ENCODE measurements at places on chromosomes 11 and 22.
A peak's percentile ranks its signal among the peaks of the same experiment; 100 is the strongest.

GRCh38 chr11:64624883-64625481 lies 34.0 kb downstream of the SLC22A12 start:
- no peak for DNase-seq

DNA sequence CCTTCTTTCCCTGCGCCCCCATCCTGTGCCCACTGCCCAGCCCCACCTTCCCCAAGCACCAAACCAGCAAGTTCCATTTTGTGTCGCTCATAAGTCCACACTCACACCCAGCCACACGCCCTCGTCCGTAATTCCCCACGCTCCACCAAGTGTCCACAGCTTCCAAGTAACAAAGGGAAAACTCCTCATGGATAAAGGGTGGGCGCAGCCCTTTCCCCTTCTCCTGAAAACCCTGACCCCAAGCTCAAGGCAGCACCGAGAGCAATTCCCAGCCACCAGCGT lies 458 bp downstream of the FXYD6 start:
- no peak for DNase-seq

DNA sequence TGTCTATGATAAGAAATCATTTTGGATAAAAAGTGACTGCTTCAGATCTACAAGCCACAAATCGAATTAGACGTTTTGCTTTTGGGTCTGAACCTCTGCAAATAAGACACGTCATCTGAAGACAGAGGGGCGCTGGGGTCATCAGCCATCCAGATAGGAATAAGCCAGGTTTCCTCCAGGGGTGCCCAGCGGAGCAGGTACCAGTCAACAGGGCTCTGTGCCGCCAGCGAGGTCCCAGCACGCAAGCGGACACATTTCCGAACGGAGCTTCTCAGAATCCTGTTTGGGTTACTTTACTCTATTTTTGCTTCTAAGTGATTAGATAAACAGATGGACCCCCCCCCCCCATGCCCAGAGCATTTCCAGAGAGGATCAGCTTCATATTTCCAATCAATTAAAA lies 873.8 kb downstream of the BRD1 start:
- no peak for DNase-seq

- DNase-seq, result no peak
Observed at GRCh38 chr22:44407987-44408828, 89.8 kb downstream of the RTL6 start.

GRCh38 chr11:59380263-59381059 lies 21.8 kb downstream of the OR5AN1 start:
- no peak for DNase-seq

DNA sequence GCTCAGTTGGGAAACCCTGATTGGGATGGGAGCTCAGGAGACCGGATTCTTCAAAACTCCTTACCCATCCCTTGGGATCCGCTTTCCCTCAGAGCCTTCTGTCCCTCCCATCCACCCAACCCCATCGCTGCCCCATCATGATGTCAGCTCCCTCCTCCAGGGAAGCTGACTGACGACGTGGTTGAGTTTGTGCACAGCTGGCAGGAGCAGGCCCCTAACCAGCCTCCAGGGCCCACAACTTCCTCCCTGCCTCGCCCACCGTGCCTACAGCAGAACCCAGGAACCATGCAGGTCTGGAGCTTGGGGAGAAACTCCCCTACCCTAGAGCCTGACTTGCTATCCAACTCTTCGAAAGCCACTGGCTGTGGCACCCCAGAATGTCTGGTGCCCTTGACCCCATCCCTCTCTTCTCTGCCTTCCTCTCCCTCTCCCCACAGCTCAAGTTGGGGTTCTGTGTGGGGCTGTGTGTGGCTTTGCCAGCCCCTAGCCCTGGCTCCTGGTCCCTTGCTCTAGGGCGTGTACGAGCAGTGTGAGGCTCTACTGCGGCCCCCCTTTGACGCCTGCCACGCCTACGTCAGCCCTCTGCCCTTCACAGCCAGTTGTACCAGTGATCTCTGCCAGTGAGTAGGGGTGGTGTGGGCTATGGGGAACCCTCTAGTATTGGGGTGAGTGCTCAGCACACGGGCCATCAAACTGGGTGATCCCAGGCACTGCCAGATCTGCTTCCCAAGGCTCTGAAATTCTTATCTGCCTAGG lies 11.1 kb downstream of the OTOG start:
- no peak for DNase-seq

GRCh38 chr22:37419969-37420685 lies 7.2 kb downstream of the ELFN2 start:
- no peak for DNase-seq

GRCh38 chr11:10857459-10857708 lies 469 bp downstream of the ZBED5 start:
- no peak for DNase-seq

DNA sequence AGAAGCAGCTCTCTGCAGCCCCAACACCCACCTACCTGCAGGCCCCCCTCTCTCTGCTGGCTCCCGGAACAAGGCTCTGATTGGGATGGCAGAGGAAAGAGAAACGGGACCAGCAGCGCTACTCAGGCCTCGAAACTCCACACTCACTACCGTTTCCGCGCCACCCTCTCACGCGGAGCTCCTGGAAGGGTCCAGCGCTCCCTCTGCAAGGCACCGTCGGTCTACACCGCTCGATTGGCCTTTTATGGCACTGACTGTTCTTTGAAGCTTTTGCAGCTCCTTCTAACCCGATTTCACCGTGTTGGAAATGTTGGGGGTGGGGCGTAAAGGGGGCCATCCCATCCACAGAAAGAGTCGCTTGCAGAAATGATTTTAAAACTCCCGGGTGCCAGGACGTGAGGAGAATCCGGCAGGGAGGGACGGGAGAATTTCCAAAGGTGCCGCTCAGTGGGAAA lies 323 bp upstream of the PANX1 start:
- DNase-seq, result no peak

GRCh38 chr11:22244986-22245592 lies 52.2 kb downstream of the ANO5 start:
- no peak for DNase-seq

GRCh38 chr11:1303126-1303821 lies 6.2 kb downstream of the TOLLIP start:
- no peak for DNase-seq

- DNase-seq, result no peak
Observed at GRCh38 chr11:119051440-119052162, 5.4 kb downstream of the HYOU1 start.

GRCh38 chr11:62410972-62411371 lies 7.9 kb upstream of the SCGB1A1 start:
- no peak for DNase-seq

DNA sequence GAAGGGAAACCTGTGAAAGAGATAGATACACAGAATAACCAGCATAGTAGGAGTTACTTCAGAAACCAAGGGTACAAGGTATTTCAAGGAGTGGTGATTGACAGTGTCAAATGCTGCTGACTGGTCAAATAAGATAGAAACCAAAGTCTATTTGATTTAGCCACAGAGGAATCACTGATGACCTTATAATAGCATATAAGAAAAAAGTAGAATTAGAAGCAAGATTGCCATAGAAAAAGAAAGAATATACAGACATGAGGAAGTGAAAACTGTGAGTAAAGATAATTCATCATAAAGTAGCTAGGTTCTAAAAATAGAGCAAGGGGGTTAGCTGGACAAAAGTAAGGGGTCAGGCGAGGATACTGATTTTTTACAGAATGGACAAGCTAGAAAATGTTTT lies 14.2 kb downstream of the ZBTB44 start:
- DNase-seq, result no peak

- DNase-seq, result no peak
Observed at GRCh38 chr22:24436553-24436952, 9.2 kb downstream of the ADORA2A start.

DNA sequence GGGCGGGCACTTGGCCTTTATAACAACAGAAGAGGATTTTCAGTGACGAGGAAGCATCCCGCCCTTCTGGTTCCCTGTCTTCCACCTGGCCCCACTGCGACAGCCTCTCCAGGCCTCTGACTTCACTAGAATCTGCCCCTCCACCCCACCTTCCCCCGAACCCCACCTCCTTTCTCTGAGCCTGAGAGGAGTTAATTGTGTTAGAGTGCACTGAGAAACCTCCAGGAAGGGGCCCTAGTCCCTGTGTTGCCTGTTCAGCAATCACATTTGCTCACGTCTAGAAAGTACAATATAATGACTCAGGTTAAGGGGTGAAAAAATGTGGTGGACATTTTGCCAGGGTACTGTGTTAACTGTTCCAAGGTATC lies 38.8 kb downstream of the PTPRJ start:
- no peak for DNase-seq

- no peak for DNase-seq
Observed at GRCh38 chr11:110428956-110429730, 605 bp upstream of the FDX1 start.

DNA sequence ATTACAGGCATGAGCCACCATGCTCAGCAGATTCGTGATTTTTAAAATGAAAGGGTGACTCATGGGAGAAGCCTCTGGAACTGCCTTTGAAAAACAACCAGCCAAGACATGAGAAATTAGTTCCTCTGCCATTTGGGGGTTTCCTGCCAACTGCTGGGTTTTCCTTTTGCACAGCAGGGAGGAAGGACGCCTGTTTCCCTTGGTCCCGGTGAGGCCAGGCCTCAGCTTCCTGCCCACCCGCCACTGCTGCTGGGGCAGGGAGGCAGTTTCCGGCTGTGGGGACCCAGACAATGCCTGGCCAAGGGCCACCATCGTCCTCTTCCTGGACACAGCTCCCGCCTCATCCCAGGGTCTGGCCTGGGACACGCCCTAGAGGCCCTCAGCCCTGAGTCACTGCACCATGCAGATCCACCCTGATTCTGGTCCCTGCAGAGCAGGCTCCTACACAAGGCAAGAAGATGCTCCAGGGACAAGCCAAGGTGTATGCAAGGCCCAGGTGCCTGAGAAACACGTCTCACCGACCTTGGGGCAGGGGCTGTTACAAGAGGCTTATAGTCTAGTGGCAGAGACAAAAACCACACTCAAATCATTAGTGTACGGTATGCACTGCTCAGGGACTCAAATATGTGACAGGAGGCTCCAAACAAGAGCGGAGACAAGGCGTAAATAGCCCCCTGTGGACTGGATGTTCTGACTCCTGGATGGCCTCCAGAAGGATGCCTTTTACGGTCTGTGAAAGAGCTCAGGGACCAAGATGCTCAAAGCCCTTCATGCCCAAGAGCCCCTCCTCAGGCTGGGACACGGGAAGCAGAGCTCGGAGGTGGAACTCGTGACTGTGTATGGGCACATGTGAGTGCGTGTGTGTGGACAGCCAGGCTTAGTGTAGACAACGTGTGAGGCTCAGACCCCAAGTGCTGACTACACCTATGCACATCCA lies 10.0 kb downstream of the PPM1F start:
- DNase-seq, result peak; percentile 86

DNA sequence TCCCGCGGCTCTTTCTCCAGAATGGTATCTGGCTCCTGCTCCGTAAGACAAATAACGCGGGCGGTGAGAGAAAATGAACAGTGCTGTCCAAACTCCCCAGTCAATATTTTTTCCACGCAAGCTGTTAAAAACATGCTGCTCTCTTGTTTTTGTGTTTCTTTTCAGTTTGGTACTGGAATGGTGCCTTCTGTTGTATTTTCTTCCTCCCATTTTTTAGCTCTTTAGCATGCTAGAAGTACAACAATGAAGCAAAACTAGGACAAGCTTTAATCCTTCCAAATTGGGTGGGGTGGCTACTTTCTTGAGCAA lies 599 bp upstream of the PPP2R1B start:
- no peak for DNase-seq

DNA sequence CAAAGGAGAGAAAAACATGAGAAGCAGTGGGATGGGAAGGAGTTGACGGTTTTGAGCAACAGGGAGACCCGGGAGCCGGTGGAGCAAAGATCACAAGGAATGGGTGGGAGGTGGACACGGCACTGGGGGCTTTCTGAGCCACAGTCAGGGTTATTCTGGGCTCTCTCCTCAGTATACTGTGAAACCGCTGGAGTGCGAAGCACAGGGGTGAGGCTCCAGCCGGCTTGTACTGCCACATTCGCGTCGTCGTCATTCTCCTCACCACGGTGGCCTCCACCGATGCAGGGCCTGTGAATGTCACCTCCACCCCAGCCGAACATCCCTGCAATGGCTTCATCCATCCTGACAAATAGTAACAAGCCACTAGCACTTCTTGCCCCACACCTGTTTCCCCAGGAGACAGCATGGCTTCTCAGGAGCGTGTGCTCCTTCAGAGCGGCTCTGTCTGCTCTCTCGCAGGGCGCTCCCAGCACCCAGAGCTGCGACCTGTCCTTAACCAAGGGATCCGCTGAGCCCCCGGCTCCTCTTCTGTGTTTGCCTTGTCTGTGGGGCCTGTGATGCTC lies 1165.3 kb downstream of the TBC1D22A start:
- no peak for DNase-seq

DNA sequence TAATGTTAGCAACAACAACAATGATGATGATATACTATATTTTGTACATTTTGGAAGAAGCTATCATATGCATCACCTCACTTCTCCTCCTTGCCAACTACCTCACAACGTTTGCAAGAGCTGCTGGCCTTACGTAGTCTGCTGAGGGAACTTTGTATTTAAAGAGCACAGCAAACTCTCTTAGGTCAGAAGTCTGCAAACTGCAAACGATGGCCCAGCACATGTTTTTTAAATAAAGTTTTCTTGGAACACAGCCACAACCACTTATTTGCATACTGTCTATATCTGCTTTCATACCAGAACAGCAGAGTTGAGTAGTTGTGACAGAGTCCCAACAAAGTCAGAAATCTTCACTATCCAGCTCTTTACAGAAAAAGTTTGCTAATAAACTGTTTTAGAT lies 261.7 kb downstream of the TENM4 start:
- peak; percentile 7 for DNase-seq

- peak; percentile 2 for DNase-seq
Observed at GRCh38 chr11:4539603-4540219, 5.3 kb upstream of the OR52M1 start.

GRCh38 chr11:14073849-14074476 lies 111.4 kb downstream of the SPON1 start:
- DNase-seq, result no peak

GRCh38 chr11:33723238-33723881 lies 12.9 kb downstream of the CD59 start:
- DNase-seq, result peak; percentile 74

GRCh38 chr11:111303461-111303860 lies 5.1 kb downstream of the POU2AF3 start:
- DNase-seq, result no peak

DNA sequence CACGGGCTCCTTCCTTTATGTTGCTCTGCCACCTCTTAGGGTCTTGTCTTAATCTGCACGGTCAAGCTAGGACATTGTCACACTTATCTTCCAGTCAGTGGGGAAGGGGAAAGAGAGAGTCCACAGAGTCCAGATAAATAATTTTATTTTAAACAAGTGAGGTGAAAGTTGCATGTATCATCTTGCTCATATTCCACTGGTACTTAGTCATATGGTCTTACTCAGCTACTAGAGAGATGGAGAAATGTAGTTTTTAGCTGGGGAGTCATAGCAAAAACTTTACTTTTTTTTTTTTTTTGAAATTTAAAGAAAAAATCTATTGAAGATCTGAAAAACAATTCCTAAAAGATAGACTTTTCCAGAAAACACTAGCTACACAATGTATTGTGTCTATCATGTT lies 29.0 kb downstream of the PDE3B start:
- peak; percentile 8 for DNase-seq

- no peak for DNase-seq
Observed at GRCh38 chr11:120563703-120564572, 52.4 kb downstream of the GRIK4 start.

GRCh38 chr22:19801340-19802000 lies 40.9 kb downstream of the TBX1 start:
- DNase-seq, result no peak

All from HFFc6 (cell line).